Umbilical cord (tissue), 2 donors: ENCODE measurements at places on chromosomes 12 and 14. TPM values are rescaled to one million over a fixed set of nuclear protein-coding genes. Genes with fewer than 3 reads are reported as not detected.

The CLEC1A gene
- total RNA-seq = 3.1 TPM

The IGFBP6 gene
- 112 TPM for total RNA-seq

The DPF3 gene
- 4.6 TPM for total RNA-seq

The LAG3 gene
- total RNA-seq = 1.7 TPM

The RAB5B gene
- total RNA-seq = 37.6 TPM

The CBLN3 gene
- 4.1 TPM for total RNA-seq

The PLEKHD1 gene
- 3.1 TPM for total RNA-seq

The OR10G2 gene
- total RNA-seq = not detected

The OR6C2 gene
- 11.8 TPM for total RNA-seq

The CIDEB gene
- 4.8 TPM for total RNA-seq

The CD163L1 gene
- 24.8 TPM for total RNA-seq

The SIX1 gene
- 1.2 TPM for total RNA-seq

The VDR gene
- 4.1 TPM for total RNA-seq

The CARMIL3 gene
- 1.2 TPM for total RNA-seq

The SVOP gene
- 2.2 TPM for total RNA-seq

The OVCH1 gene
- not detected for total RNA-seq

The DDIT3 gene
- total RNA-seq = 20.7 TPM

The KRT71 gene
- total RNA-seq = not detected

The NGB gene
- total RNA-seq = not detected

The ALKBH1 gene
- 8.7 TPM for total RNA-seq

The HCAR2 gene
- total RNA-seq = 7.2 TPM

The A2ML1 gene
- 21.2 TPM for total RNA-seq

The CAPZA3 gene
- 0.72 TPM for total RNA-seq

The ARHGAP9 gene
- 6.7 TPM for total RNA-seq
